GM12892 (cell line): ENCODE measurements at places on chromosomes 2 and 18.
A peak's percentile ranks its signal among the peaks of the same experiment; 100 is the strongest.

DNA sequence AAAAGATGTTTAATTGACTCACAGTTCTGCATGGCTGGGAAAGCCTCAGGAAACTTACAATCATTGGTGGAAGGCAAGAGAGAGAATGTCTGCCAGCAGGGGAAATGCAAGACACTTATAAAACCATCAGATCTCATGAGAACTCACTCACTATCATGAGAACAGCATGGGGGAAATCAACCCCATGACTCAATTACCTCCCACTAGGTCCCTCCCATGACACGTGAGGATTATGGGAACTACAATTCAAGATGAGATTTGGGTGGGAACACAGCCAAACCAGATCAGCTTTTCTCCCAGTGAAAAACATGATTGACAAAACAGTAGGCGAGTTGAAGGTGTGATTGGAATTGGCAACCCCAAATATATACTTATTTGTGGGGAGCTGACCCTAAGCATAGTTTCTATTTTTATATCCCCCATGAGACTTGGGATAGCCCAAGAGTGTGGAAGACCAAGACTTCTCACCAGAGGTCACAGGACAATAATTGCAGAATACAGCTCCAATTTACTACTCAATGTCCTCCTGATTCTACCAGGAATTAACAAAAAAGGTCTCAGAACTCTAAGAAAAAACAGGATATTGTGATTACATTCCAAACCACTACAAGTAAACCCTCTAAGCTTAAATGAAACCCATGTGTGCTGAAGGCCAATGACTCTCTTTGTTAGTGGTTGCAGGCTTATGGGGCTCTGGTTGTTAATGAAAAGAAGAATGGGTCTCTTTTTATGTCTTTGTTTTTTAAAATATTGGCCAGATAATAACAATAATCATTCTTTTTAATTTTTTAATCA is 96.1 kb upstream of the PIK3C3 start:
- no peak for DNase-seq

DNA sequence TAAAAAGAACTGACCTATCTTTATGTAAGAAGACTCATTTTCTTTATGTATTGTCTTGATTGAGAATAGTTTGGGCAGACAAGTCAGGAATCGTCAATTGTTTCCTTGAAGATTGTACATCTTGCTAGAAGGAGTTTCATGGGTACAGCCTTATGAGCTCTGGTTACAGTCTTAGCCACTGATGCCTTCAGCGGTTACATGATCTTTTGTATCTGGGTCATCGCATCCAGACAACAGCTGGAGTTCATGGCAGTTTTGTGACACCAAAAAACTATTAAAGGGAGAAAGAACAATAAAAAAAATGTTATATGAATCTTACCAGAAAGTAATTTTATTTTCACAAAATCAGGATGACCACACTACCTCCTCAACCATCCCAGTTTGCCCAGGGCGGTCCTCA is 520.5 kb upstream of the CDH7 start:
- no peak for DNase-seq

- no peak for DNase-seq
Measured at GRCh38 chr2:63651861-63652651, 63.3 kb downstream of the MDH1 start.

DNA sequence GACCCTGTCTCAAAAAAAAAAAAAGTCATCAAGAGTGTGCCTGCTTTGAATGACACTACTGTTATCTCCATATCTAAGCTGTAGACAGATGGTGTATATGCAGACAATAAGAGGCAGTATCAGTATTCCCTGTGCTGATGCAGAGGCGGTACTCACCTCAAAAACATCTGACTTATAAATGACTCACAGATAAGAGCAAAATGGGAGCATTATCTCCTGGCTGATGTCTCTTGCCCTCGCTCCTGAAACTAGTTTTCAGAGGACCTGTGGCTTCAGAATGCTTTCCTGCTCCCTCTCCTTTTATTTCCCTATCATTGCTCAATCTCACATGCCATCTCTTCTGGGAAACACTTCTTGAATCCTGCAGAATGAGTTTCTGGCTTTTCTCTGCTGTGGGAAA is 289.6 kb downstream of the PTPRM start:
- DNase-seq = no peak

DNA sequence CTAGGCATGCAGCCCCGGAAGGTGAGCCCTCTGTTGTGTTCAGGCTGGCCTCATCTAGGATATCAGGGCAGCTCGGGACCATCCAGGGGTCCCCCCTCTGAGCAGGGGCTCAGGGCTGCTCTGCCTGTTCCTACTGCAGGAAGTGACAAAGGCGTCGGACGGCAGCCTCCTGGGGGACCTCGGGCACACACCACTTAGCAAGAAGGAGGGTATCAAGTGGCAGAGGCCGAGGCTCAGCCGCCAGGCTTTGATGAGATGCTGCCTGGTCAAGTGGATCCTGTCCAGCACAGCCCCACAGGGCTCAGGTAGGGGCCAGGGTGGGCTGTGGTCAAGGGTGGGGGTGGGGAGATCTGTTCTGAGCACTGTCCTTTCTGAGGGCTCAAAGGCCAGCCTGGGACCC is 13.1 kb downstream of the KCNIP3 start:
- DNase-seq = no peak

- DNase-seq = no peak
Measured at GRCh38 chr2:33207151-33207740, 260.5 kb downstream of the LTBP1 start.

DNA sequence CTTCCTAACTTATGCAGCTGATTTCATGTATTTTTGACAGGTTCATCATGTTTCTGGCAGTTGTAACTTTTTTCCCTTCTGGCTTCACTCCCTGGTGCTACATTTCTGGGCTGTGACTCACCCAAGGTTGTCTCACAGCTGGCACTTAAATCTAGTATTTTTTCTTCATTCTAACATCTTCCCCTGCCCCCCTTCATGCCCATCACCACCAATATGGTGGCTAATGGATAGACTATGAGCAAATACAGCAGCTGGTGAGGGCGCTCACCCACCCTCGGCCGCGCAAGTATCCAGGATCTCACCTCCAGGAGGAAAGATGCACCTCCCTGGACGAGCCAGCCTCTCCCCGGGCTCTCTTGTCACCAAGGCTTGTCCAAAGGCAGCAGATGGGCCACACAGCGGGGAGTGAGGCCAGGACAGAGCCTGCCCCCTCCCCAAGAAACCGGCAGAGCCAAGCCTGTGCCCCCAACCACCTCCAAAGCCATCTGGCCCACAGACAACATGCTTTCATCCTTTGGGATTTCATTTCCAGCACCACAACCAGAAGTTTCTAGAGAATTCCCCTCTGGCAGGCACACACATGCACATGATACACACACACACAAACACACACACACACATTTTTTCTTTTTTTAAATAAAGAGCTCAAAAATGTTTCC is 39.1 kb downstream of the ATOH8 start:
- no peak for DNase-seq

DNA sequence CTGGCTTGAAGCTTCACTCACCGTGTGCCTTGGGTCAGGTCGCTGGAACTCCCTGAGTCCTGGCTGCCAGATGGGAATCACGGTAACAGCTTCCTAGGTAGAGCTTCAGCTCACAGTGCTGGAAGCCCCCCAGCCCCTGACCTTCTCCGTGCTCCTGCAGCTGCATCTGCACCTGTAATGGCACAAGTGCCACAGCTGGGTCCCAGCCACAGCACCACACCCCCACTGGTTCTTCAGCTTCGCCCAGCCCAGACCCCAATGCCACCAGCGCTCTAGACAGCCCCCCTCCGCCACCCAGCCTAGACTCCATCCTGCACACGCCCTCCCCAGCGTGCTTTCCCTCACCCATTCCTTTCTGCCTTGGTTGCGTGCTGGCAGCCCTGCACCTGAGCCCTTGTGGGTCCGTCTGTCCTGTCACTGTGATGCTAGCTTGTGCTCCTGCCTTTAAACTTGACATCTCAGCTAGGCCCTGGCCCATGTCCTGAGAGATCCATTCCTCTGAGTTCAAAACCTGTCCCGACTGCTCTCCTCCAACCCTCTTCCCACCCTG is 7.6 kb upstream of the ESPNL start:
- no peak for DNase-seq

DNA sequence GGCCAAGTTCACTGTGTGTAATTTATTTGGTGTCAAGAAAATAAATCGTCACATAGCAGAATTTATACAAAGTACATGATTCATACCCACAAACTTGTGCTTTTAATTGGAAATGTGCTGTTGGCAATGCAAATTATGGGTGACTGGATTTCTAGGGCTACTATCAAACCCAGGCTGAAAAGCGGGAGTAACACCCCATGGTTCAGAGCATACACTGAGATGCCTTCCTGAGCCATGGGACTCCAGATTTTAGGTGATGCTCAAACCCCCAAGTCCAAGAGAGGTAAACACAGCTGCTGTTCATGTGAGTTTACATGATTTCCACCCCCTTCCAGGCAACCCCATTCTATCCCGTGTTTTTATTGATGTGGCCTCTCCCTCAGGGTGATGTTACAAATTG is 565.9 kb upstream of the ID2 start:
- no peak for DNase-seq

DNA sequence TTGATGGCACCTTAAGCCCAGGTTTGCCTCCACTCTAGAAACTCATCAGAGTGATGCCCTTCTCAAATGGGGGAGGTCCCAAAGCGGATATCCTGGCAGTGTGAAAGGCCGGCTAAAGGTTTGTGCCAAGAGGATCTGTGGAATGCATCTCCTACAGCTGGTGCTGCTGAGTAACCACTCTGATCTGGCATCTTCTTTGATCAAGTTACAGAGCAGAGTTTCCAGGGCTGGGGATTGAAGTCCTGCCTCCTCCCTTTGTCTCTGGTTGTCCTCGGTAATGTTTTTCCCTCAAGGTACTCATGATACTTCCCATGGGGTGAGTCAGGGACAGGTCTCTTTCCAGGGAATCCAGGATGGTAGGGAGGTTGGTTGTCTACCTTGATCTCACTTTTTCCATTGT is 24.6 kb downstream of the PRKRA start:
- no peak for DNase-seq

- DNase-seq = no peak
Measured at GRCh38 chr2:12778811-12779579, 62.3 kb downstream of the TRIB2 start.

- DNase-seq = peak; percentile 84
Measured at GRCh38 chr2:127064642-127065250, 42.2 kb downstream of the BIN1 start.

DNA sequence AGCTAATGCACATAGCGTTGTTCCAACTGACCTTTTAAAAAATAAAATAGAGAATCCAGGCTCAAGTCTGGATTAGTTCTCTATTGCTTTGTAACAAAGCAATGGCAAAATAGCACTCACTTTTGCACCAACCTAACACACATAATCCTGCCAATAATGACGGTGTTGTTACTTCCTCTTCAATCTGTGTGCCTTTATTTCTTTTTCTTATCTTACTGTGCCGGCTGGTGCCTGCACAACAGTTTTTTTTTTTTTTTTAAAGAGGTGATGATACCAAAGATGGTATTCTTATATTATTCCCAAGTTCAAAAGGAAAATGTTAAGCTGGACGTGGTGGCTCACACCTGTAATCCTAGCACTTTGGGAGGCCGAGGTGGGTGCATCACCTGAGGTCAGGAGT is 3.4 kb downstream of the PLB1 start:
- DNase-seq = no peak

DNA sequence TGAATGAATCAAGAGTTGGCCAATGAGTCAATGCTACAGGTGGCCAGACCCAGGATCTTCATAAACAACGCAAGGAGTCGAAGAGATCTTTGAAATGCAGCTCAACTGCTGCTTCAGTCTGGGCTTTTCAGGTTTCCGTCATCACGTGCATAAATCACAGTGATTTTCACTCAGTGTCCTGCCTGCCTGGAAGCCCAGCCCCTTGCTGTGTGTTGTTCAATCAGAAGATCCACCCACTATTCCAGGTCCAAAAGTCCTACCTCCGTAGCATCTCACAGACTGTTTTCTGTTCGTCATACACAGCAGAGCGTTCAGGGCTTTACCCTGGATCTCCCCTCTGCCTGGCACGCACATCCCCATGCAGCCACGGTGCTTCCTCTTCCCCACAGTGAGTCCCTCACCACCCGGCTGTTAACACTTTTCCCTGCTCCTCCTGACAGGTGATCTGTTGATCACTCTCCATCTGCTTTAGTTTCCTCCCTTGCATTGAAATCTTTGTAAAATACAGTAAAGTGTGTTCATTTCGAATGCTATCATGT is 216.3 kb downstream of the MYT1L start:
- DNase-seq = no peak

DNA sequence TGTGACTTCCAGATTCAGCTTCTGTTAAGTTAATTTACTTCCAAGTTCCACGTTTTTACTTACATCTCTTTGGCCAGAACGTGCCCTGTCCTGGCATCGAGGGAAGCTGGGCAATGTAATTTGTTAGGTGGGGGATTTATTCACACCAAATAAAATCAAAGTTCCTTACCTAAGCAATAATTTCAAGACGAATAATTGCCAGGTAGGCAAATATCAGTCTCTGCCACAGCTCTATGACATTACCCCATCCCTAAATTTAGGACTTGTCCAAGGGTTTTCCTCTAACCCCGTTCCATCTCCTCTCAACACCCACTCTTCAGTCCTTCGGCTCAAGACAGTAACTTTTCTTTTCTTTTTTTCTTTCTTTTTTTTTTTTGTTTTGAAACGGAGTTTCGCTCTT is 38.3 kb upstream of the LAMA1 start:
- no peak for DNase-seq
